ENCODE measurements at places on chromosomes 7 and 10.
A peak's percentile ranks its signal among the peaks of the same experiment; 100 is the strongest.

GRCh38 chr7:29170781-29171180, 23.8 kb upstream of the CHN2 start:
- DNase-seq, result no peak

DNA sequence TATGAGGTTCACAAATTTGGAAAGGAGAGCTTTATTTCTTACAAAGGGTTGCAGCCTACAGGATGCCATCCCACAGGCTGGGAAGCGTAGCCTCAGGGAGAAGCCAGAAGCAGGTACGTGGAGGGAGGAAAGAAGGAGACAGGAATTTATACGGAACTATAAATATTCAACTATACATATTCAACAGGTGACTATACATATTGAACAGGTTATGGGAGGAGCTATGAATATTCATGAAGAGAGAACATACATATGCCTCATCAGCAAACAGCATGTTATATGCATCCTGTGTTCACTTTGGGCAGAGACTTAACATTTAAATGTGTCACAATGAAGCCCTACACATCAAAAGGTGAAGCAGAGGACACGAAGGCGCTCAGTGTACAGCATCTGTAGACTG, 40.5 kb upstream of the LMTK2 start:
- DNase-seq, result no peak

DNA sequence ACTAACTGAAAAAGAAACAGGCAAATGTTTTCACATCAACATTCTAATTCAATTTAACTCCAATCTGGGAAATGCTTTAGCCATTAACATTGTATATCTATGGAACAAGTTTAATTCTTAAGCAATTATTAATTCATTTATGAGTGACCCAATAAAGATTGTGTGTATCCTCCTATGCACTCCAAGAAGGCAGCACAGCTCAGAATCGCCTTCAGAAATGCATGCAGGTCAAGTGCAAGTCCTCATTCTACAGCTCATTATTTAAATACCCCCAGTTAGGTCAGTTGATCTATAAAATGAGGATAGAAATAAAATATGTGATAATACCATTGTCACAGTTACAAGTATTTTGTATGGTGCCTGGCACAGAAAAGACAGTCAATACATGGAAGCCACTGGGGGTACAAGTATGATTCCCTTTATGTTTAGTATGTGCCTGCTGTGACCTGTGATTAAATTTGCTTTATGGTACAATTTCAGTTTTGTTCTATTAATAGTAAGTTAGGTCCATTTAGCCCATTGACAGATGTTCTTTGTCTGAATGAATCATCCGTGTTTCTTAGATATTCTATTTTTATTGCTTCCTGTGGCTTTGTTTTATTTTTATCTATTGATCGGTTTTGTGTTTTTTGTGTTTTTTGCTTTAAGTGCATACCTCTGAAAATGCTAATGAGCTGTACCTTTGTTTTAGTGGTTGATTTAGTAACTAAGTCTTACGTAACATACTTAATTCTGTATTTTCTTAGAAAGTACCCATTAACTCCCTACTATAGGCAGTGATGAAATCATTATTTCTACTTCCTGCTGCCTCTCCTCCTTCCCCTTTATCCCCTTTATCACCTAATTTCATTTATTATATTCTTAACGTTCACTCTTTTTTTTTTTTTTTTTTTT, 42.8 kb downstream of the CPXM2 start:
- DNase-seq, result peak; percentile 18

GRCh38 chr7:29486191-29486700, 77.4 kb upstream of the PRR15 start:
- no peak for DNase-seq

- DNase-seq, result no peak
These were observed 3.0 kb downstream of the AFAP1L2 start for GRCh38 chr10:114401195-114401791.

DNA sequence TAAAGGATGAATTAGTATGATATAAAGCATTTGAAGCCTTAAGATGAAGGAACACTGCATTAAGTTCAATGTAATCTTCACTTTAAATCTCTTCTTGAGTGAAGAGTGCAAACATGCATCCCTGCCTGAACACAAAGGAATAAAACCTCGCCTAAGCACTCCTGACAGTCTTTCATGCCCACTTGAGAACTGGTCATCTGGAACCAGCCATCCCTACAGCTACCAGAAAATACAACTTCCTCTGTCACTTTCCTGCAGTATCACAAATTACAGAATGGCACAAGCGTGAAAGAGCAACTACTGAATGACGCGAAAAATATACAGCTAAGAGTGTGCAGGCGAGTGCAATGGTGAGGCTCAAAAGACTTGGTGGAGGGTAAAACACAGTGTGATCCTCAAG, 1079.9 kb downstream of the CNTNAP2 start:
- no peak for DNase-seq

DNA sequence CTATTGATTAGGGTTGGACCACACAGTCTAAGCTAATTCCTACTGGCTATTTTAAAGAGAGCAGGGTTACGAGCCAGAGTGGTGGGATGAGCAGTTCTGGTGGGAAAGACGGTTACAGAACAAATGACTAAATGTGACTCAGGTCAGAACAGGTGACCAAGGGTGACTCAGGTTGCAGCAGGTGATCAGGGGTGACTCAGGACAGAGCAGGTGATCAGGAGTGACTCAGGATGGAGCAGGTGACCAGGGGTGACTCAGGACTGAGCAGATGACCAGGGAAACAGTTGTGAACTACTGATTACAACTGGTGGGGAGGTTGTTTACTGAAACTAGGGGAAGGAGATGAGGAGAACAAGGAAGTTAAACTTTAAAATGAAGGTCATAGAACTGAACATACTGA, 366.3 kb downstream of the ABCA13 start:
- no peak for DNase-seq

Data from kidney capillary endothelial cell (primary cell).